ENCODE measurements at places on chromosomes 5 and 9.

DNA sequence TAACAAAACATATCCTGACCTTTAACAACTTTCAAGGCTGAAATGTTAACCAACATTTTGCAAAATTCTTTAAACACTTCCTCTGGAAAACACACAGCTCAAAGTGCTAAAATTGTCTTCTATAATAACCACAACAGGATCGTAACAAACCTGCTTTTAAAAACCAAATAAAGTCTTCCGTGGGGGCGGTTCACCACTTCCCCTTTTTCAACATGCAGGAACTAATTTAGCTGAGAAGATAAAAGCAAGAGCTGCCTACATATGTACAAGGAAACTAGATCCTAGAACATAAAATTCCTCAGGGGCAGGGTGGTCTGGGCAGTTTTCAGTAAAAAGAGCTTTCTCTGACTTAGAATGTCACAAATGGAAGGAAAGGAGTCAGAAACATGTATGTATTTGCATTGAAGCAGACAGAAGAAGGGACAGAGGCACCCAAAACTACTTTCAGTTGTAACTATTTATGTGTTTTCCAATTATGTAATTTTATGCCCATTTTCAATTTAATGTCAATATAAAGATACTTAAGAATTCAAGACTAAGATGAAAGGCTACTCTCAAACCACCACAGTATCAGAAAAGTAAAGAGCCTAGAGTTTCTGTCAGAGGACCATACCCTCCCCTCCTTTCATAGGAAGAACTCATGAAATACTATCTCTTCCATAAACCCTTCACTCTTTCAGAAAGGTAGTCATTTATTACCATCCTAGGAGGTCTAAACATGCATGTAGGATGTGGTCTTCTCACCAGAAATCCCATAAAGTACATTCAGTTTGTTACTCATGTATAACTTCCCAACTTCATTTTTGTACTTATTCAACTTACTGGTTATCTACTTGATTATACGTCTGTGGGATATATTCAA lies 185.9 kb upstream of the RASA1 start:
- H3K36me3 ChIP-seq: no peaks in the 10 kb centered on the region
- DNase-seq: no peak
- no peaks in the 10 kb centered on the region for H3K27me3 ChIP-seq

- H3K27ac ChIP-seq: no peak overlapping the region
- DNase-seq: no peak
- no peaks in the 10 kb centered on the region for H3K4me1 ChIP-seq
- H3K4me3 ChIP-seq: no peak overlapping the region
These were observed 36.4 kb downstream of the THBS4 start for GRCh38 chr5:80071510-80072021.

DNA sequence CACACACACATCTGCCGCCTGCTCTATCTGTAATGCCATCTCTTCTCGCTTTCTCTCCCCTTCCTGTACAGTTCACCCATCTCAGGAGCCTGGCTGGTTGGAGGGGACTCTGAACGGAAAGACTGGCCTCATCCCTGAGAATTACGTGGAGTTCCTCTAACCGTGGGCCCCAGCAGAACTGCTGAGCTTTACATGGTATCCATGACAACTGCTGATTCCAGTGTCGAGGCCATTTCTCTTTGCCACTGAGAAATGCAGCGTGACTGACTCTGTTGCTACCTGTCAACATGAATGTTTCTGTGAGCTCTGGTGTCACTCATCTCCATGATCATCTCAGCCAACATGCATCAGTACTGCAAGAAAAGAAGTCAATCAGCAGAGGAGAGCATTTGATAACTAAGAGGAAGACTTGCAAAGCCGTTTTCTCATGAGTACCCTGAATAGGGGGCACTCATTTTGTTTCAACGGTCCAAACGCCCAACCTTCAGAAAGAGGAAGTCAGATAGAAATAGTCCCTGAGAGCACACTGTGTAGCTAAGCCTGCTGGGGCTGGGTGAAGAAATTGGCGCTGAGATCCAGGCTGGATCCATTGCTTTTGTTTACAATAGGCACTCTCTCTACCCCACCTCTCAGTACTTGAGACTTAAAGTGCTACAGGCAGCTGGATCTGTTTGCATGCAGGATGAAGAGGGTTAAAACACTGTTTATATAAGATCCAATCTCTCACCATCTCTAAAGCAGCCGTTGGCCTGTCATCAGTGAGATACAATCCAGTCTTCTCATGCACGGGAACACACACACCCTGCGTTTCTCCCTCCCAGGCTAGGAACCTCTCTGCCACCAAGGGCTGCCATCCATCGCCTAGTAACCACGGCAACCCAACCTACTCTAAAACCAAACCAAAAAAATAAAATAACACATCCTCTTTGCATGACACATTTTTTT lies 180.9 kb downstream of the NR3C1 start:
- peaks cover 13% of the 10 kb centered on the region for H3K4me1 ChIP-seq
- H3K36me3 ChIP-seq: no peaks in the 10 kb centered on the region
- no peaks in the 10 kb centered on the region for H3K27me3 ChIP-seq

GRCh38 chr5:6682239-6682638 lies 31.0 kb upstream of the TENT4A start:
- no peaks in the 10 kb centered on the region for H3K27me3 ChIP-seq
- no peaks in the 10 kb centered on the region for H3K4me1 ChIP-seq
- no peak overlapping the region for H3K4me3 ChIP-seq
- DNase-seq: no peak
- H3K36me3 ChIP-seq: no peaks in the 10 kb centered on the region

DNA sequence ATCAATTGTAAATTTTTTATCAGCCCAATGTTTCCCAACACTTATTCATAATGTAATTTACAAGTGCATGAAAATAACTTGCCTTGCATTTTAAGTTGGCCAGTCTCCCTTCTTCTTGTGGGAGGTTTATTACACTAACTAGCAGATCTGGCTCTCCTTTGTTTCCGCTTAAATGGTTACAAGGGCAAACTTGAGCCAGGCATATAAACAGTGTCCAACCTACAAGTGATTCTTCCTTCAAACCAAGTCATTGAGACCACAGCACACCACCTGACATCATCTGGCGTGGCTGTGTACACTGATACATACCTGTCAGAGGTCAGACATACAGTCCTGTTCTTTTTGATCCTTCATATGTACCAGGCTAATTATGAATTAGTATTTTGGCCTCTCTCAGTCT lies 80.1 kb downstream of the ALDH1A1 start:
- no peak overlapping the region for H3K27ac ChIP-seq
- no peaks in the 10 kb centered on the region for H3K4me1 ChIP-seq
- DNase-seq: no peak
- no peak overlapping the region for H3K4me3 ChIP-seq
- no peaks in the 10 kb centered on the region for H3K27me3 ChIP-seq

DNA sequence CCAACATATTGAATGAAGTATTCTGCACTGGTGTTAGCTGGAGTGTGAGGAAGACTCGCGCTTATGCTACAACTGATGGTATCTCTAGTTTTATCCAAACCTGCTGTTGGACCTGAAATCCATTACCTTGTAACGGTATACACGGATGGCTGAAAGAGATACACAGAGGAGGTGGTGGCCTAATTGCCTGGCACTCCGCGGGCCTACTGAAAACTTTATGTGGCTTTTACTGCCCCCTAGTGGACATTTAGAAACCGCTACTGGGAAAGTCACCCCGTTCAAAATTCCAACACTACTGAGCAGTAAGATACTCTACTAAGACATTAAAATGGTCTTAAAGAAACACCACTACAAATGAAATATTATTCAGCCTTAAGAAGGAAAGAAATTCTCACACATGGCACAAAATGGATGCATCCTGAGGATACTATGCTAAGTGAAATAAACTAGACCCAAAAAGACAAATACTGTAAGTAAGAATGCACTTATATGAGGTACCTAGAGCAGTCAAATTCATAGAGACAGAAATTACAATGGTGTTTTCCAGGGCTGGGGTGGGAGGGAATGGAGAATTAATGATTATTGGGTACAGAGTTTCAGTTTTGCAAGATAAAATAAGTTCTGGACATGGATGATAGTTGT lies 100.4 kb downstream of the TTLL11 start:
- no peaks in the 10 kb centered on the region for H3K36me3 ChIP-seq
- peak; percentile 76 for DNase-seq
- H3K27ac ChIP-seq: no peak overlapping the region
- H3K4me1 ChIP-seq: no peaks in the 10 kb centered on the region
- no peaks in the 10 kb centered on the region for H3K27me3 ChIP-seq

GRCh38 chr9:19533373-19533772 lies 124.6 kb downstream of the ACER2 start:
- no peaks in the 10 kb centered on the region for H3K4me1 ChIP-seq
- no peak for DNase-seq
- no peak overlapping the region for H3K27ac ChIP-seq
- H3K27me3 ChIP-seq: no peaks in the 10 kb centered on the region
- H3K36me3 ChIP-seq: no peaks in the 10 kb centered on the region
- no peak overlapping the region for H3K4me3 ChIP-seq

- DNase-seq: no peak
- no peak overlapping the region for H3K4me3 ChIP-seq
- no peaks in the 10 kb centered on the region for H3K36me3 ChIP-seq
- no peak overlapping the region for H3K27ac ChIP-seq
These were observed 15.2 kb downstream of the CYSTM1 start for GRCh38 chr5:140189977-140190871.

DNA sequence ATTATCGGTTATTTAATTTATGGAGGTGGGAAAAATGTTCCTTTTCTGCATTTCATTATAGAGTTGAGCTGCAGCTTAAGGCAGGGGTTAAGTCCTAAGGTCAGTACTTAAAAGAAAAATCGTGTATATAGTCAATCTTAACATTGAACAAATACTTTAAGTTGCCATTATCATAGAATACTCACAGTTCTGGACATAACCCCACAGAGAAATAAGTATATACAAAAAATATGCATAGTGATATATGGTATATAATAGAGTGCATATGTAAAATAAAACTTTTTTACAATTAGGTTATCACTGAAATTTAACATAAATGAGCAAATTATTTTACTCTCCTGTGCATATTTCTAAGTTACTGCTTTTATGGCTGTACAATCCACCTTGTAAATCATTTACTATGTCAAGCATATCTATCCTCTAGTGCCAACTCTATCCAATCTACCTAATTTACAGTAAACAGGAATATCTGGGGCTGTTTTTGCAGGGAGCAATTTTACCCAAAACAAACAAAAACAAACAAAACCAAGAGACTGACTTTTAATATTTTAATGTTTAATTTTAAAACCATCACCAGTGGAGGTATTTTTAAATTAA lies 28.8 kb downstream of the TTC39B start:
- H3K4me3 ChIP-seq: no peak overlapping the region
- DNase-seq: no peak
- H3K36me3 ChIP-seq: no peaks in the 10 kb centered on the region
- H3K4me1 ChIP-seq: no peaks in the 10 kb centered on the region

GRCh38 chr9:99231711-99232110 lies 9.6 kb downstream of the SEC61B start:
- H3K4me1 ChIP-seq: no peaks in the 10 kb centered on the region
- no peaks in the 10 kb centered on the region for H3K36me3 ChIP-seq
- H3K27me3 ChIP-seq: no peaks in the 10 kb centered on the region
- H3K27ac ChIP-seq: no peak overlapping the region

GRCh38 chr9:3906437-3907213 lies 380.8 kb upstream of the RFX3 start:
- H3K4me3 ChIP-seq: no peak overlapping the region
- no peaks in the 10 kb centered on the region for H3K36me3 ChIP-seq
- no peak overlapping the region for H3K27ac ChIP-seq
- peak; percentile 18 for DNase-seq

GRCh38 chr5:60604771-60605170 lies 95.2 kb downstream of the DEPDC1B start:
- H3K27ac ChIP-seq: no peak overlapping the region
- no peaks in the 10 kb centered on the region for H3K4me1 ChIP-seq
- no peaks in the 10 kb centered on the region for H3K27me3 ChIP-seq
- no peak overlapping the region for H3K4me3 ChIP-seq

- DNase-seq: peak; percentile 75
- H3K27me3 ChIP-seq: no peaks in the 10 kb centered on the region
- peak overlapping the region; percentile 77 for H3K4me3 ChIP-seq
These were observed 3.3 kb upstream of the MSMP start for GRCh38 chr9:35757226-35757891.

- H3K27ac ChIP-seq: no peak overlapping the region
- H3K4me3 ChIP-seq: peak overlapping the region; percentile 61
- no peaks in the 10 kb centered on the region for H3K36me3 ChIP-seq
- DNase-seq: peak; percentile 78
- no peaks in the 10 kb centered on the region for H3K4me1 ChIP-seq
These were observed 607 bp downstream of the PCSK1 start for GRCh38 chr5:96432216-96433065.

- no peak overlapping the region for H3K27ac ChIP-seq
- DNase-seq: no peak
- no peak overlapping the region for H3K4me3 ChIP-seq
- H3K27me3 ChIP-seq: no peaks in the 10 kb centered on the region
- H3K4me1 ChIP-seq: no peaks in the 10 kb centered on the region
- no peaks in the 10 kb centered on the region for H3K36me3 ChIP-seq
These were observed 16.0 kb upstream of the GLRX start for GRCh38 chr5:95838556-95838955.

DNA sequence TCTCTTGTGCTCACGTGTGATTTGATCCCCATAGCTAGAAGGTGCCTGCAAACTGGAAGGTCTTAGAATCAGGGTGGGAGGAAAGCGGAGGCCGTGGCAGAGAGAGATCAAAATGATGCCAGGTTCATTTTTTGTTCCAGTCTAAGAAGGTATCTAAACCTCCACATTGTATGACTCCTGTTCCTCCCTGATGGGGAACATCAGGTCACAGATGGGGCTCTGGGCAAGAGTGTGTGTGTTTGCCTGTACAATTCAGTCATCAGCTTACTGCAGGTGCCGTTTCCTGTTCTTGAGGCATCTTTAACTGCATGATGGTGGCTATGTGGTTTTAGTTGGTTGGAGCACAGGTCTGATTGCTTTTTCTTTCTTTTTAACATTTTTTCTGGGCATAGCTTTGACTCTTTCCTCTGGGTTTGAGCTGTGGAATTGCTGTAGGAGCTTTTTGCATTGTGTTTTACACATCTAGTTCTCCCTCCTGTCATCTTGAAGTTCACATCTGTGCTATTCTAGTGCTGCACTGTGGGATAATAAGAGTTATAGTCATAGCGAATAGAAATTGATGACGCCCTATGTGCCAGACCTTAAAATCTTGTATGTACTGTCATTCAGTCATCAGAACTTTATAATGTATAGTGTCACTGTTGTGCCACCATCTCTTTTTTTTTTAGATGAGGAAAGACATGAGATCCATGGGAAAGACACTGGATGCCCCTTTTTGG lies 30.8 kb downstream of the ARHGAP26 start:
- H3K36me3 ChIP-seq: no peaks in the 10 kb centered on the region
- no peaks in the 10 kb centered on the region for H3K27me3 ChIP-seq
- no peaks in the 10 kb centered on the region for H3K4me1 ChIP-seq
- H3K27ac ChIP-seq: no peak overlapping the region

GRCh38 chr5:79236362-79236969 lies 535 bp downstream of the JMY start:
- peak overlapping the region; percentile 34 for H3K4me3 ChIP-seq
- peak; percentile 69 for DNase-seq
- no peaks in the 10 kb centered on the region for H3K4me1 ChIP-seq
- no peaks in the 10 kb centered on the region for H3K27me3 ChIP-seq
- H3K36me3 ChIP-seq: no peaks in the 10 kb centered on the region
